ENCODE measurements at places on chromosomes 4 and X.

DNA sequence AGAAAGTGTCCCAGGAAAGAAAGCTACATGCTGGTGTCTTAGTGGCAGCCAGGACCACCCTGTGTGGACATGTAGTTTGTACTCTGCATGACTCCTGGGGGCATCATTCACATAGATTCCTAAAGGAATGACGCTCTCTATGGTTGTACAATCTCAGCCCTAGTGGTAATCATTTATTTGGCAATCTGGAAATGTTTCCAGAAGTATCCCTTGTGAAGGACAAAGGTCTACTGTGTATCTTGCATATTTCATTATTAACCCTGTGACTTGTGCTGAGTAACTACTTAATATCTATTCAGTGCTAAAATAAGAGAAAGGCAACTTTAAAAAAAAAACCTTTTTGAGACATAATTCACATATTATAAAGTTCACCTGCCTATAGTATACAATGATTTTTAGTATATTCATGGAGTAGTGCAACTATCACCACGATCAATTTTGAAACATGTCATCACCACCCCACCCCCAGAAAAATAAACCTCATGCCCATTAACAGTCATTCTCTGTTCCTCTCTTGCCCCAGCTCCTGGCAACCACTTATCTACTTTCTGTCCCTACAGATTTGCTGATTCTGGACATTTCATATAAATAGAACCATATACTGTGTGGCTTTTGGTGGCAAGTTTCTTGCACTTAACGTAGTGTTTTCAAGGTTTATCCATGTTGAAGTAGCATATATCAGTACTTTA lies 51.7 kb downstream of the SHROOM3 start:
- no peak for DNase-seq

DNA sequence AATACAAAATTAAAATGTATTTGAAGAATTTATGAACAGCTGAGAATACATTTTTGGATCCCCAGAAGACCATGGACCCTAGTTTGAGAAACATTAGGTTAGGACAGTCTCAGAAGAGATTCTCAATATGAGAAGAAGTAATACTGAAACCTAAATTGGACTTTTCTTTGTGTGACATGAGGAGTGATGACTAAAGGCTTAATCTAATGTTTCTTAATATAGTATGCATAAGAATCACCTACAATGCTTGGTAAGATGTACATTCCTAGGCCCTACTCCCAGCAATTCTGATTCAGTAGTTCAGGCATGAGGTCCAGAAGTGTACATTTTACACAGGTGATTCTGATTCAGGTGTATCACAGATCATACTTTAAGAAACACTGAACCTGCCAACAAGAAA lies 31.6 kb upstream of the HUWE1 start:
- DNase-seq: no peak

DNA sequence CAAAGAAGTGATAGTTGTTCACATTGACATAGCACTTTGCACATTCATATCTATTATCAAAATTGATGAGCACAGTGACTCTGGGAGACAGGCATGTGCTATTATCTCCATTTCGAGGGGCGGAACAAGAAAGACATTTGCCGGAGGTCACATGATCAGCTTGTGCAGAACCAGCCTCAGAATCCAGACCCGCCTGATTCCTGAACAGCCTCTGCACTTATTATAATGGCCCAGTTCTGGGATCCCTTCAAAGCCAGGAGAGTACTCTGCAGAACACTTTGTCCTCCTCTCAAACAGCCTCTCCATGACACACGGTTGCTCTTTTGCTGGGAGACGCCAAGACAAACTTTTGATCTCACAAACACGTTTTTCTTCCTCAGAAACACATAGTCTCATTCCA lies 48.4 kb downstream of the RWDD4 start:
- no peak for DNase-seq

DNA sequence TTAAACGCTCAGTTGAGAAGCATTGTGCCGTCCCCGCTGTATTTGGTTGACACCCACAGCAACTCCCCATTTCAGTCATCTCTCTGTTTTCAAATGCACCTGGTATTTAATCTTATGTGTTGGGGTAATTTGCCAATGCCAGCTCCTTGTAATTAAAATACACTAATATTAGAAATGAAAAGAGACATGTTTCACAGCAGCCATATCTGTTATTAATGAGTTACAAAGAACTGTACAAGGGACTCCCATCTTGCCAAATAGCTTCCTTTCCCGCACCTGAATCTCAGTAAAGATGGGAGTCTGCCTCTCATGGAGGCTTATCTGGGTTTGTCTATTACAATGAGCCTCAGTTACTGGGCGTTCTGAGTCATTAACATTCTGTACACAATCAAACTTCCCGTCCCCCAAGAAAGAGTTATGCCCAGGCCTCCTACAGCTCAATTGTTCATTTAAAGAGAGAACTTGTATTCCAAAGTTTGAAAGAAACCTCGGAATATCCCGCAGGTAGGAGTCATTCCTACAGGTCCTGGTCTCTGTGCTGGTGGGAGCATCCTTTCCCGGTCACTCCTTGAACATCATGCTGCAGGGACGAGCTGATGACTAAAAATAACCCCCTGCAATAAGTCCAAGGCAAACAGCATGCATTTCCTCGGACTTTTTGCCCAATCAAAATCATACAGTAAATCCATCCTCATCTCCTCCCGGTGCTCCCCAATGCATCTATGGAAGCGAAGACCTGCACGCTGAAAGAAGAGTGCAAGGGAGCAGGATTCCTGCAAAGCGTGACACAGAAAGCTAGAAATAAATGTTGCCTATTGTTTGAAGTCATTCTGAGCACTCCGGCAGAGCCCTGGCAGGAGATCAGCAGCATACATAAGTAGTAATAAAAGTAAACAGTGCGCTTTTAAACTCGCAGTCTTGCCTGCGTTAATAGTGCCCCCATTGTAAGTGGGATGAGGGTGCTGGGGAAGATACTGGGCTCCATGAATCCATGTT lies 926 bp downstream of the NDP start:
- no peak for DNase-seq

- no peak for DNase-seq
Observed at GRCh38 chrX:78653118-78653822, 5.9 kb downstream of the RTL3 start.

- DNase-seq: no peak
Observed at GRCh38 chr4:100118181-100118580, 72.1 kb downstream of the DDIT4L start.

DNA sequence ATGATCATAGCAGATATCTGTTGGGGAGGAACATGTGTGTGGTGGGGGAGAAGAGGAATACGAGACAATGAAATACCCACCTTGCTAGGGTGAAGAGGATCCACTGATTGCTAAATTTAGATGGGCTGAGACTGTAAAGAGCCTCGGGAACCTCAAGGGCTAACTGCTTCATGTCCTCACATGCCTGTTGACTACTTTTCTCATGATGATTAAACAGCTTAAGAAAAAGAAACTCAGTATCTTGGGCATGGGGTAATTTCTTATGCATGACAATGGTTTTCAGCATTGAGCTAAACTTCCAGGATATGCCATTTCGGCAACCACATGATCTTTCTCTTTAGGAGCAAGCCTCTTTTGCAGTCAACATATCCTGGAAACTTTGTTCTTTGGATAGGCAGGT lies 3.9 kb upstream of the LNX1 start:
- DNase-seq: no peak

DNA sequence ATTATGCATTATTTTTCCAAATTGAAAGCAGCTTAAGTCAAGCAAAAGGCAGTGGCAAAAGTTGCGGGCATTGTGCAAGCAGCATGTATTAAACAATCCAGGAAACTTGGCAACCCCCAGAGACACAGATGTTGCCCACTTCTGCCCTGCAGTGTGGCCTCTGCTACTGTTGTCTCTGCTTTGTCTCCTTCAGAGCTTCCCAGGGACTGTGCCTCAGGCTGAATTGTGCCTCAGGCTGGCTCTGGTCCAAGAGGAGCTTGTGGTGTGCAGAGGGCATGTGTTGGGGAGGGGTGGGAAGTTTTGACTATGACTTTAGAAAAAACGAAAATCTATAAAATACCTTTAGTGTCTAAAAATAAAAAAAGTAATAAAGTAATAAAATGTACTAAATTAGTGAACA lies 201.4 kb downstream of the CCSER1 start:
- no peak for DNase-seq

GRCh38 chrX:72676465-72676864 lies 37.6 kb downstream of the PHKA1 start:
- DNase-seq: no peak

GRCh38 chr4:105145903-105146275 lies 787 bp upstream of the TET2 start:
- no peak for DNase-seq

DNA sequence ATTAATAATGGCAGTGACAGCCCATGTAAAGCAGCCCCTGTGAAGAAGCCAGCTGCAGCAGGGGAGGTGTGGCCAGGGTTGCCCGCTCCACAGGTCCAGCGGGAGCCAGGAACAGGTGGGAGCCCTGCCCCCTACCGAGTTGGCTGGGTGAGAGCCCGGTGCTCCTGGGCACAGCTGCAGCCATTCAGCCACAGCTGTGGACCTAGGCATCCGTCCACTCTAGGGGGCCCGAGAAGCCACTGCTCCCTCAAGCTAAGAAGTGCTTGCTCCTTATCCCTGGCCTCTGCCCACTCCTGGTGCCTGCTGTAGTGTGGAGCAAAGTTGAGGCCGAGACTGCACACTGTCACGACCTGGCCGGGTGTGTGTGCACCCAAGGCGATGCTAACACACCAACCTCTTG lies 1469.0 kb downstream of the PCDH7 start:
- no peak for DNase-seq

DNA sequence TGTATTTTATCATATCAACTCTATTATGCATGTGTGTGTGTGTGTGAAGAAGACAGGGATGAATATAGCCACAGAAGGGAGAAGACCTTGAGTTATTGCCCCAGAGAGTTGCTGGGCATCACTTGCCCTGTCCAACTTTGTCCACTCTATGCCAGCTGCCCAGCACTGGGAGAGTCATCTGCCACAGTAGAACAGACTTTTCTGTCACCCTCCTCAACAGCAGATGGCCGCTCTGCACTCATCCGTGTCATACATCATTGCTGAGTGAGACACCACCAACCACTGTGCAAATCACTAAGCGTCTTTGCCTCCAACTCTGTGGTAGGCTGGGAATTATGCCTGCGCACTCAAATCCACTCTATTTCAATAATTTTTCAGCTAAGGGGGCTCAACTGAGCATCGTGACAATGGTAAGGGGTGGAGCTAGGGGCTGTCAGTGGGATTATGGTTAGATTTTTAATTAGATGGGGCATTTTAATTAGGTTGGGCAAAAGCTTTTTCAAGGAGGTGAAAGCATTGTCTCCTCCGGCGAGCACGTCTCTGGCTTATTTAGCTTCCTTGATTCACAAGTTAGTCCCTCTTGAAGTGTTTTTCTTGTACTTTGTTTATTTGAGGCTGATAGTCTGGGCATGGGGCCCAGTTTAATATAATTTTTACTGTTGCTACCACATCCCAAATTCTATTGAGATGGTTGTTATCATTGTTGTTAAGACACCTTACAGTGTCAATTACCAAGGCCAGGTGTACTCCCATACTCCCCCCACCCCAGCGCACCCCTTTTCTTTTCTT lies 100.1 kb upstream of the KLF3 start:
- DNase-seq: no peak

GRCh38 chr4:181293541-181293940 lies 949.7 kb upstream of the TENM3 start:
- DNase-seq: no peak

GRCh38 chr4:62901101-62901500 lies 1508.1 kb downstream of the TECRL start:
- no peak for DNase-seq

GRCh38 chrX:22674932-22675331 lies 324.8 kb upstream of the DDX53 start:
- DNase-seq: no peak

DNA sequence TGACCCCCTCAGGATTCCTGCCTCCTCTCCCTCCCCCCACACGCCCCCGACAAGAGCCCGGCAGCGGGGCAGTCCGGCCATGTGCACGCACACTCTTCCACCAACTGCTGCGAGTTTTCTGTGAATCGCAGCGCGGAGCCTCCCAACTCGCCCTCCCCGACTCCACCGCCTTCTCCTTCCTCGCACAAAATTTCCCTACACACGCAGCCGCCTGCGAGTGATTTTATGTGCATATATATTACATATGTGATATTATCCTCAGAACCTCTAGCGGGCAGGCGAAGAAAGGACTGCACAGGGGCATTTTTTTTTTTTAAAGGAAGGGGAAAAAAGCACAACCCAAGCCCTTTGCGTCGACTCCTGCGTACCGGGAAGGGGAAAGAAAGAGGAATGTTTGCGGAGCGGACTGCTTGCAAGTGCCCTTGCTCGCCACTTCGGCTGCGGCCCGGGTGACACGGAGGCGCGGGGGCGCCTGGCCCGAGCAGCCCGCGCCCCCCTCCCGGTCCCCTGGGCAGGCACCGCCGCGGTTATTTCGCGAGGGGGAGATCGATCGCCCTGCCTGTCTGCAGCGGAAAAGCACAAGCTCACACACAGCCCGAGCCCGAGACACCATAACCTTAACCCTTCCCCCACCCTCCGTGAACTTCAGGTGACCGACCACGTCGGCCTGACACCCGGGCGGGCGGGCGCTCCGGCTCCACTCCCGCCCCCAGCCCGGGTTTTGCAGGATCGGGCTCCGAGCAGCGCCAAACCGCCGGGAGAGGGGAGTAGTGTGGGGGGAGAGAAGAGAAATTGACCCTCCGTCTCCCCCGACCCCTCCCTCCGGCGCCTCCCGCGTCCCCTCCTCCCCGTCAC lies 2.3 kb downstream of the ZNF827 start:
- DNase-seq: peak; percentile 45

DNA sequence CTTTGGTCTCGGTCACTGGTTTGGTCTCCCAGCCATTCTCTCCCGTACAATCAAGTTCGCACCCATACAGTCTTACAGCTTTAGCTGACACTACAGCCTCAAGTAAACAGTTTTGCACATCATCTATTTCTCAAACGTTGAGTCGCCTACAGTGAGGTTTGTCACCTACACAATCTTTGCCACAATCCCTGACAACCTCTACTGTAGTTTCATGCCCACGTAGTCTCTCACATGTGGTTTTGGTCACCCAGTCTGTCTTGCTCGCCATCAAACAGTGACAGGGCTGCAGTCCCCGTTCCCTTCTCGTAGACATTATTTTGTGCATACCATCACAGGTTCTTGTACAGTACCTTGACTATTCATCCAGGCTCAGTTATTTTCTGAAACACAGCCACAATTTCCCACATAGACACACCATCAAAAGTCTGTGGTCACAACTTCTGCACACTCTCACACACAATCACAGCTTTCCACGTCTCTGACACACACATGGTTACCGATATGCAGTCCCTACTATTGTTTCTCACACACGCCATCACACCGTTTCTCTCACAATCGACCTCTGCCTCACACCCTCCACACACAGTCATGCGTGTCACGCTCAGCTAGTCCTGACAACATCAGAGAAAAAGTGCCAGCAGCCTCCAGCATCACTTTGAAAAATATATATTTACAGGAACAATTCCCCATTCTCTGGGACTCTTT lies 5.3 kb upstream of the CFP start:
- no peak for DNase-seq

- no peak for DNase-seq
Observed at GRCh38 chrX:30241724-30242415, at the start of gene MAGEB4. MAGEB4 (plus strand) TSS chrX:30242000; CDS start chrX:30242136, 136 bp downstream.
